Panc1 (cell line): ENCODE measurements at places on chromosomes 1 and 21.

DNA sequence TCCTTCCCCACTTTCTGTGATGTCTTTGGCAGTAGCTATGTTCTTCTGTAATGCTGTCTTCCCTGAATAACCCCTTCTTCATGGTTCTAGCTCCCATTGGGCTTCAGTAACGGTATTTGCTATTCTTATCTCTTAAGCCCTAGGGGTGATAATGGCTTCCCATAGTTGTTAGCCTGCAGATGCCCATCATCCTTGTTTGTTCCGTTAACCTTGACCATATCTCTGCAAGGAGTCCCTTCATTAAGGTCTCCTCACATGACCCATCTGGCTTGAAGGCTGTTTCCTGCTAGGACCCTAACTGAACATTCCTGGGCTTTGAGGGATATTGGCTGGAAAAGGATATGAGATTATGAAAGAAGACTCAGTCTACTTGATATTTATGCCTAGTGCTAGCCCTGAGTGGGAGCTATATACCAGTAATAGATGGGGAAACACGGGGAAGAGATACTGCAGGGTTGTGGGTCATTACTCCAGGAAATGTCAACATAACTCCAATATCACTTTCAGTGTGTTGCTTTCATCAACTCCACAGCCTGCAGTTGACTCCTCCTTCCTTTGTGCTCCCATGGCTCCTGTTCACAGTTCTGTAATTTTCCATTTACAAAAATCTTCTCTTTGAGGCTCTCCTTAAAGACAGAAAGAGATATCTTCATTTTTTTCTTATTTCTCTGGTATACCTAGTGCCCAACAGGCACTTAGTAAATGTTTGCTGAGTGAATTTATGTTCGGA is 2.5 kb downstream of the MR1 start:
- no peaks in the 10 kb centered on the region for H3K27me3 ChIP-seq
- H3K27ac ChIP-seq: no peak overlapping the region
- peaks cover 9% of the 10 kb centered on the region for H3K4me1 ChIP-seq
- no peaks in the 10 kb centered on the region for H3K36me3 ChIP-seq
- H3K4me3 ChIP-seq: no peak overlapping the region

GRCh38 chr1:169456029-169456428 is 28.8 kb upstream of the CCDC181 start:
- H3K27me3 ChIP-seq: no peaks in the 10 kb centered on the region; the same call in 1 of the 2 replicates
- H3K27ac ChIP-seq: no peak overlapping the region
- H3K4me3 ChIP-seq: no peak overlapping the region

DNA sequence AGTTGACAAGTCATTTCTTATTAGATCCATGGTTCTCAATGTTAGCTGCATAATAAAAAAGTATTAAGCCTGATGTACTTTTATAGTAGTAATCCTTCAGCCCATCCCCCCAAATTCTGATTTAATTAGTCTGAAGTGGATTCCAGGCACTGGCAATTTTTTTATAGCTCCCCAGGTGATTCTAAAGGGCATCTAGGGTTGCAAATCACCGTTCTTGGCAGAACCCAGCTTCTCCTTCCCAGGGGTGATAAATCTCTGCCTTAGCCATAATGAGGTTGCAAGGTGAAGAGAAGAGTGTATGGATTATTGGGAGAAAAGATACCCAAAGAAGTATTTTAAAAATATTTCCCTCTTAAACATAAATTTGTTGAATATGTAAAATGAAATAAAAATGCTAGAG is 43.0 kb upstream of the RXRG start:
- H3K4me3 ChIP-seq: no peak overlapping the region
- no peaks in the 10 kb centered on the region for H3K36me3 ChIP-seq
- no peak overlapping the region for H3K27ac ChIP-seq
- H3K4me1 ChIP-seq: no peaks in the 10 kb centered on the region
- no peak for DNase-seq

DNA sequence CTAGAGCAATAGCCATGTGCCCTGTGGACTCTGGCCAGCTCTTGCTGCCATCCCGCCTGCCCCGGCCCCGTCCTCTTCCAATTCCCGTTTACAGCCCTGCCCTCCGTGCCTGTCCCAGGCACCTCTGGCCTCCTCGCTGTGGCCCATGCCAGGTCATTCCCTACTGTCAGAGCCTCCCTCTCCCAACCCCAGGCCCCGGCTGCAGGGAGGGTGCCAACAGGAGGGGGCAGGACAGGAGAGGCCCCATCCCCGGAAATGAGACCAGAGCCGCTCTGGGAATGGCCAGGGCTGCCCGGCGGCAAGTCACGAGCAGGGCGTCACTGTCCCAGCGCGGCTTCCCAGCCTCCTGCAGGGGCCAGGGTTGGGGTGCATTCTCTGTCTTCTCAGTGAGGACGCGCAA is 23.5 kb upstream of the TSPEAR start:
- DNase-seq: no peak
- no peak overlapping the region for H3K27ac ChIP-seq
- H3K4me3 ChIP-seq: no peak overlapping the region
- no peaks in the 10 kb centered on the region for H3K36me3 ChIP-seq
- H3K4me1 ChIP-seq: no peaks in the 10 kb centered on the region

GRCh38 chr1:183027031-183027430 is 3.8 kb downstream of the LAMC1 start:
- H3K4me1 ChIP-seq: peaks cover 44% of the 10 kb centered on the region
- H3K4me3 ChIP-seq: no peak overlapping the region

DNA sequence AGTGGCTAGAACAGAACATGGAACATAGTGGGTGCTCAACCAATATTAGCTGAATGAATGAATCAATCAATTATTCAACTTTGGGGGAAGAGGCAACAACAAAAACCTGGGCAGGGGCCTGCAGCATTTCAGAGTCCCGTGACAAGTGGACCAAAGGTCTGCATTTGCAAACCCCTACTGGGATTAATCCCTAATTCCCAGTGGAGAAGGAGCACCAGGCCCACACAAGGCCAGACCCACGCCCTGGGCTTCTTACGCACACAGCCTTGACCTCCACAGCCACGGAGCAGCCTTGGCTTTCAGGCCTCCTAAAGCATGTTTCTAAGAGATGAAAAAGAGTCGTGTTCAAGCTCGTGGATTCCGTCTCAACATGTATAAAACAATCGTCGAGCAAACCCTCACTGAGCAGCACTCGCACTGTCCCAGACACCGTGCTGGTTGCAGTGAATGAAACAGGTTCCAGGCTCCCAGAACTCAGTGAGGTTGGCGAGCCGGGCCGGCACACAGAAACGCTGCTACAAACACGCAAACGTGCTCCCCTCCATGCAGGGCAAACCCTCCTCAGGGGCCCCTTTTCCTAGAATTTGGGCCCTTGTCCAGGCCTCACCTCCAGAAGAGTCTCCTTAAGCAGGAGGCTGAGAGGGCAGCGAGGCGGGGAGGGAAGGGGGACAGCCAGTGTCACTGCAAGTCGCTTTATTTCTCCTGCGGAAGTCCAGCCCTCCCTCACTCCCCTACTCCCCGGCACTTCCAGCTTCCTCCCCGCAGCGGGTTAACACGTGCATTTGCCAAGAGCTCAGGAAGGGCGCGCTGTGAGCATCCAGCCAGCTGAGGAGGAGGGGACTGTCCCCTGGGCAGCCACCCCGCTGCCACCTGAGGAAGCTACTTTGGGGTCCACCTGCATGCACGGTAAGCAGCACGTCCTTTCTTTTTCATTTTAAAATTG is 556.4 kb downstream of the KIF26B start:
- no peak overlapping the region for H3K27ac ChIP-seq
- H3K36me3 ChIP-seq: no peaks in the 10 kb centered on the region
- H3K4me1 ChIP-seq: no peaks in the 10 kb centered on the region
- no peak for DNase-seq
